Sigmoid colon (tissue), 7 donors: ENCODE measurements at places on chromosomes 5 and 9. TPM values are rescaled to one million over a fixed set of nuclear protein-coding genes. Genes with fewer than 3 reads are reported as not detected.

FLT4 gene
- total RNA-seq, result 9.7 TPM

GRCh38 chr5:109939116-109939682 is 249.5 kb downstream of the MAN2A1 start:
- H3K27ac ChIP-seq, result no peak overlapping the region
- no peak overlapping the region for H3K4me3 ChIP-seq
- DNase-seq, result no peak
- H3K36me3 ChIP-seq, result no peaks in the 10 kb centered on the region
- H3K27me3 ChIP-seq, result no peaks in the 10 kb centered on the region
- H3K4me1 ChIP-seq, result peaks cover 9% of the 10 kb centered on the region

DNA sequence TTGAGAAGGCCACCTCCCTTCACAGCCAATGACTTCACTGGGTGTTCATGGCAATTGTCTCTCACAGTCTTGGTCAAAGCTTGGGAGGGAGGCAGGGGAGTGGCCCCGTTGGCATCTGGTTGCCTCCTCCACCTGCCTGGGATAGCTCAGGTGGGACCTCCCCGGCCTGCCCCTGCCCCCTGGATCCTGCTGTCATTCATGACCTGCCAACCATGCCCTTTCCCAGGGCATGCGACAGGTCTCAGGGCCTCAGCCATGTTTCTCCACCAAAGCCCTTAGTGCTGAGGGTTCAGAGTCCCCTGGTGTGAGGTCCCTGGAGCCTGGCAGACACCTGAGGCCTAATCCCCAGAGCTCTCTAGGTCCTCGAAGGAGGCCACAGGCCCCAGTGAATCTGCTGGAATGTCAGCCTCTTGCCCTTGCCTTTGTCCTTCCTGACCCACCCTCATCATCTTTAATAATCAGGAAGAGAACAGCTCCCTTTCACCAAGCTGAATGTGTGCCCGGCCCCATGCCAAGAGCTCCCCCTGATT is 5.6 kb downstream of the DAB2IP start:
- no peaks in the 10 kb centered on the region for H3K27me3 ChIP-seq
- no peak for DNase-seq
- H3K36me3 ChIP-seq, result no peaks in the 10 kb centered on the region
- no peak overlapping the region for H3K4me3 ChIP-seq
- peaks cover 59% of the 10 kb centered on the region for H3K4me1 ChIP-seq

SAXO1 gene
- not detected for total RNA-seq

GRCh38 chr9:12930906-12931305 is 156.1 kb downstream of the LURAP1L start:
- H3K27me3 ChIP-seq, result no peaks in the 10 kb centered on the region
- H3K4me1 ChIP-seq, result no peaks in the 10 kb centered on the region
- H3K36me3 ChIP-seq, result no peaks in the 10 kb centered on the region
- H3K27ac ChIP-seq, result no peak overlapping the region
- DNase-seq, result no peak
- no peak overlapping the region for H3K4me3 ChIP-seq

MYOZ3 gene
- total RNA-seq, result not detected

DNA sequence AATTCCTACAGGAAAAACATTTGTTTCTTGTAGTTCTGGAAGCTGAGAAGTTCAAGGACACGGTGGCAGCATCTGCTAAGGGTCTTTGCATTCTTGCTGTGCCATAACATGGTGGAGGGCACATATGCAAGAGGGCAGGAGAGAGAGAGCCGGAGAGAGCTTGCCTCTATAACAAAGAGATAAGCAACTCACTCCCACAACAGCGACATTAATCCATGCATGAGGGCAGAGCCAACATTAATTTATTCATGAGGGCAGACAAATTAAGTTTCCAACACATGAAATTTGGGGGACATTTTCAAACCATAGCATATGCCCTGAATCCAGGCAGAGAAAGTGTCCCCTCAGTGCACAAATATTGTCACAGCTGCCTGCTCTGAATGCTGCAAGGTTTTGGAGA is 4.4 kb upstream of the GTF3C5 start:
- no peaks in the 10 kb centered on the region for H3K27me3 ChIP-seq
- no peak overlapping the region for H3K27ac ChIP-seq
- H3K4me3 ChIP-seq, result no peak overlapping the region
- DNase-seq, result no peak
- H3K4me1 ChIP-seq, result peaks cover 18% of the 10 kb centered on the region

RAI14 gene
- 89.5 TPM for total RNA-seq

GRCh38 chr9:129225815-129226214 is 47.8 kb upstream of the IER5L start:
- no peaks in the 10 kb centered on the region for H3K27me3 ChIP-seq
- no peak overlapping the region for H3K4me3 ChIP-seq
- no peak overlapping the region for H3K27ac ChIP-seq

DNA sequence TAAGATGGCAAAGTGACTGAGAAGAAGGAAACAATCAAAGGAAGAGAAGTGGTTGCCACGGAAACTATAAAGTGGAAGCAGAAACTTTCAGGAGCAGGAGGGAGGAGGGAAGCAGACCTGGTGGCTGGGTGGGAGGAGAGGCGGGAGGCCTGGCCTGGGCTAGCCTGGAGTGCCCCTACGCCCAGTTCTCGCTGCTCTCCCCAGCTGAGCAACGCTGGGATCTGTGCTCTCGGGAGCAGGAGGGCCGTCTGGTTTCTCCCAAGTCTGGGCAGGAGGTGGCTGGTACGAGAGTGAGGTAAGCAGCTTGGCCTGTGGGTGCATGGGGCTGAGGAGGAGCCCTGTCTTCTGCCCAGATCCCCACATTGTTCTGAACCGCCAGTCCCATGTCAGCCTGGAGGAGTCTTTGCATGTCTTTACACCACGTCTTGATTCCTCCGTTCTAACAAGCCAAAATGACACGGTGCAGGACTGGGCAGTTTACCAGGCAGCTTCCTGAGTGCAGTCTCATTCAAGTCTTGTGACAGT is 15.0 kb upstream of the DAB2IP start:
- no peak overlapping the region for H3K4me3 ChIP-seq
- no peaks in the 10 kb centered on the region for H3K36me3 ChIP-seq
- H3K27me3 ChIP-seq, result no peaks in the 10 kb centered on the region
- peaks cover 80% of the 10 kb centered on the region for H3K4me1 ChIP-seq

WNT8A gene
- not detected for total RNA-seq
